ENCODE measurements at places on chromosomes 7 and 10.

DNA sequence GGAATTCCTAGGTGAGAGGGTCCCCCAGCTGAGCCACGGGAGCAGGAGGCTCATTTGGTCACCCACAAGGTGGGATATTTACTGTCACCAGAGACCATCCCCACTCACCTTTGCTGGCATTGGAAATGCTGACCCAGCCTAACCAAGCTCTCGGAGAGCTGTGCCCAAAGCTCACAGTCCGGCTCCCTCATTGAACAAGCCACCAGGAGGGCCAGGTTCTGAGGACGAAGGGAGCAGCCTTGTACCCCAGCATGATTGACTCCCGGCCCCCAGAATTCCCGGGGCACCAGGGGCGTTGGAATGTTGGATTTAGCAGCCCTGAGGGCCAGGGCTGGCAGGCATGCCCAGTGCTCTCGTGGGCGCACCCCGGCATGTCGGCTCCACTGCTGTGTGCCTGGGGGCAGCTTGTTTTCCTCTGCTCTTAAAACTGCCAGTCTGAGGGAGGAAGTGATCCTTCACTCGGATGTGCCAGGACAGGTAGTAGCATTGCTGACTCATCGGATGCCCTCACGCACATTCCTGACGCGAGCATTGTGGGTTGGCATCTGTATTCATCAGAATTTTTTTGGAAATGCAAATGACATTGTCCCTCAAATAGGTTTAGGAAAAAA is 23.3 kb downstream of the CLIP2 start:
- DNase-seq, result peak; percentile 57

- no peak for DNase-seq
These were observed 972.2 kb upstream of the MBL2 start for GRCh38 chr10:53744746-53745145.

- no peak for DNase-seq
These were observed 18.0 kb downstream of the STARD3NL start for GRCh38 chr7:38195804-38196595.

DNA sequence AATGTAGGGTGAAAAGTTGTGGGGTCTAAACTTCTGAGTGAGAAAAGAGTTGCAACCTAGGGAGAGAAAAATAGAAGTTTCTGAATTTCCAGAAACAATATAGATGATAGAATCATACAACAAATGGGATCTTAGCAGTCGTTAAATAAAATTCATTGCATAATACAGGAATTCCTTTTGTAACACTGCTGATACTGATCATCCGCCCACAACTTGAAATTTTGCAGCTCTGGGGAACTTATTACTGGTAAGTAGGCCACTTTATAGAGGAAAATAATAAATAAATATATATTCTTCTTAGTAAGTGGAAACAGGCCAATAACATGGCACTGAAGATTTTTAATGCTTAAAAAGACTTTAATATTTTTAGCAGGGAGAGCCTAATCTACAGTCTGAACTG is 81.9 kb upstream of the SMIM30 start:
- no peak for DNase-seq

- DNase-seq, result no peak
These were observed 249.3 kb upstream of the NEBL start for GRCh38 chr10:21146436-21146789.

DNA sequence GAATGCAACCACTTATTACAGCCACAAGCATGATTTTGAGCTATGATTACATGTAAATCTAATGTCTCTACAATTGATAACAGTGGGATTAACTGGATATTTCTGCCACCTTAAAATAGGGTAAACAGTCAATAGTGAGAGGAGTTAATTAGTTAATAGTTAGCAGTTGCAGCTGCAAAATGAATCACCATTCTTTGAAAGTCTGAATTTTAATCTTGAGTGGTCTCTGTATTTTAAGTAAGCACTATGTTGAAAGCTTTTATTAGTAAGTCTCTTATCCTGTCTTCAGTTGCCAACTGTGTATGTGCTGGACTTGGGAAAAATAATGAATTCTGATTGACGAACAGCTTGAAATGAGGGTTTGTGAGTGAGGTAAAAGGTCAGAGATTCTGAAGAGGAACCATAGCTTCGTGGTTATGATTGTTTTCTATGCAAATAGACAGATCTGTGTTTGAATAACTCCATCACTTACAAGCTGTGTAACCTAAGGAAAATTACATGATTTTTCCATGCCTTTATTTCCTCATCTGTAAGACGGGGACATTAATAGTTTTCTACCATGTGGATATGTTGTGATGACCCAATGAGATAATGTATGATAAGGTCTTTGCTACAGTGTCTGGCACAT is 75.2 kb downstream of the RNLS start:
- no peak for DNase-seq

DNA sequence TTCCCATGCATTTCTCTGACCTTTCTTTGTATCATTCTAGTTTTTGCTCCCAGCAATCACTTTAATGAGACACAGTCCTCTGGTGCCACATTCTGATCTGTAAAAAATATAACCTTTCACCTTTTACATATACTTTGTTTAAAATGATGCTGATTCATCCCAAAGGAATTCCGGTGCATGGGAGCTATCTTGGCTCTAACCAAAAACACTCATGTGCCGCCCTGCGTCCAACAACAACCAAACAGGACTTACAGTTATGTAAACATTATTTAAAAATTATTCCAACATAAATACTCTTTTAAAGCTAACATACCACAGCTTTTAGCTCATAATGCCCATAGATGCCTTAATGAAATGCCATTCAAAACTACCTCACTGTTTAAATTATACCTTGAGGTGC is 7.7 kb upstream of the OPALIN start:
- DNase-seq, result no peak

DNA sequence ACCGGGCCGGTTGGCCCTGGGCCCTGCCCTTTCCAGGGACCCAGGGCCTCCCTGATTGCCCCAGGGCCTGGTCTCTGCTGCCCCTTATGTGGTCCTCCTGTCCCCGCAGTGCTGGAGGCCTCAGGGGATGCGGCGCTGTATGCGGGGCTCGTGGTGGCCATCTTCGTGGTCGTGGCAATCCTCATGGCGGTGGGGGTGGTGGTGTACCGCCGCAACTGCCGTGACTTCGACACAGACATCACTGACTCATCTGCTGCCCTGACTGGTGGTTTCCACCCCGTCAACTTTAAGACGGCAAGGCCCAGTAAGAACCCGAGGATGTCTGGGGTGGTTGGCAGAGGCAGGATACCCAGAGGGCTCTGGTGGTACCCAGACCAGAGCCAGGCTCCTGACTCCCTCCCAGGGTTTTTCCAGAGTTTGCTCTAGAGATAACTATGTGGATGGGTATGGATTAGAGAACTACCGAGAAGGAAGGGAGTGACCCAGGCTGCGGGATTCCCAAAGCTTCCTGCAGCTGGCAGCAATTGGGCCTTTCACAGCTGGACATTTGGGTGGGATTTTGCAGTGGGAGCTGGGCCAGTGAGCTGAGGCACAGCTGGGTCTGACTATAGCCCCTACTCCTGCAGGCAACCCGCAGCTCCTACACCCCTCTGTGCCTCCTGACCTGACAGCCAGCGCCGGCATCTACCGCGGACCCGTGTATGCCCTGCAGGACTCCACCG is 28.1 kb upstream of the SLC29A3 start:
- no peak for DNase-seq

Data from hematopoietic multipotent progenitor cell (in vitro differentiated cells).